ENCODE measurements at places on chromosomes 6 and 20.

GRCh38 chr6:110589865-110590513, 113.6 kb upstream of the SLC22A16 start:
- no peak for DNase-seq

- DNase-seq = no peak
Observed at GRCh38 chr6:144321839-144322591, 36.9 kb downstream of the UTRN start.

DNA sequence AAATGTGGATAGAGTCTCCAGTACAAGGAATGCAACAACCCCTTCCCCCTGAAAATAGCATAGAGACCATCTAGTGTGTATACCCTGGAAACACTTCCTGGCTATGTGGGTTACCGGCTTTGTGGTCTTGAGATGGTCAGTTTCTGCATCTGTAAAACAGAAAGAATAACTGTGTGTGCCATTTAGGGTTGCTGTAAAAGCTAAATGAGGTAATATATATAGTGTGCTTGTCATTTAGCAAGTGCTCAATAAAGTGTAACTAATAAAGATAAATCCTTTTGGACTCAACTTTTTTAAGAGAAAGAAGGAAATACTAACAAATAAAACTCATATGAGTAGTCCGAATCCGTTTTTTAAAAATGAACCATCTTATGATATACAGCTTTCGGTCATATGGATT, 109.1 kb downstream of the SOBP start:
- DNase-seq = no peak

GRCh38 chr6:32839356-32839755, 817 bp upstream of the TAP2 start:
- no peak for DNase-seq

All from hypothalamus (tissue), 51 donors.